Right lobe of liver (tissue), 6 donors: ENCODE measurements at places on chromosomes 1 and 21. TPM values are rescaled to one million over a fixed set of nuclear protein-coding genes. Genes with fewer than 3 reads are reported as not detected.

COL16A1 gene
- total RNA-seq: 3.5 TPM

CFHR2 gene
- 446 TPM for total RNA-seq

SAMSN1 gene
- 7.4 TPM for total RNA-seq

IFNLR1 gene
- total RNA-seq: 3.4 TPM

FOXO6 gene
- 0.54 TPM for total RNA-seq

LAD1 gene
- 23.8 TPM for total RNA-seq

KIF26B gene
- total RNA-seq: 0.31 TPM

SLC1A7 gene
- 1.3 TPM for total RNA-seq

DNA sequence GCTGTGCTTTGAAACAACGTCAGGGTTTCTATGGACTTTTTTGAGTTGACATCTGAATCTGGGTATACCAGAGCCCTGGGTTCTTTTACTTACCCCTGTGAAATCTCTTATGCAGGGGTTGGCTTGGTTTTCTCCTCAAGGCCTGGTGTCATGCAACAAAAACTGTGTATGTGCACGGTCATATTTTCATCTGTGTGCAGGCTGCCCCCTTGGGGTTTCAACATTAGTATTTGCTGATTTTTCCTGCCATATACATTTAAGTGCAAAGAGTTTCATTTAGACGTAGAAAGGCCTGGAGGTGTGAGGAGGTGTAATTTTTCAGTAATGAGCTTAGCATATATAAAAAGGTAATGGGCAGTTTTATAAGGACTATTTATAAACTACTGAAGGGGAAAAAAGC, 22.0 kb upstream of the ZBTB18 start:
- DNase-seq: no peak

- DNase-seq: no peak
Measured at GRCh38 chr1:16260814-16261213, 23.8 kb upstream of the CPLANE2 start.

DNA sequence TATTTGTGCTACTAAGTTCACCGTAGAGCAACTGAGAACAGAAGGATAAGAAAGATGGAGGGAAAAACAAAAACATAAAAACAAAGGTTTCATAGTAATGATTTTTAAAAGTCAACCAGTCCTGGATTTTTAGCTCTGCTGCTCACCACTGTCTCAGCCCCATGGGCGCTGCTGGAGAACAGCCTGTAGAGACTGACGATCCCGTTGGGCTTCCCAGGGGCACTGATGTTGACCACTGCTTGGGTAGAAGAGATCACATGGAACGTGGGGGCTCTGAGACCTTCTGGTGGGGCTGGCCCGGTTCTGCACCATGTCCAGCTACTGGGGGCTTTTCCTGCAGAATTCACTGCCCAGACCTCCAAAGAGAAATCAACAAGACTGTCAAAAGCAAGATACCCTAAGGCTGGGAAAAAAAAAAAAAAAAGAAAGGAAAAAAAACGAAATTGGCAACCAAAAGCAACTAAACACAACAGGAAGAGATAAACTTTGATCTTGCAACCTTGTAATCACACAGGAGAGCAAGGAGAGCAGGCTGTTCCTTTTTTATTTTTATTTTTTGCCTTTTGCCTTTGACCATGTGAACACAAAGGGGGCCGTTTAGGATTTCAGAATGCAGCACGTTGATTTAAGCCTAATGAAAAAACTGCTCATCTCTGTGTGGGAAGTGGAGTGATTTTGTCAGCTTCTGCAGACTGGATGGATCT, 83.5 kb downstream of the KCTD3 start:
- DNase-seq: no peak

GRCh38 chr1:25616095-25616986, at the start of gene MAN1C1:
Gene MAN1C1 (plus strand): TSS chr1:25616791. CDS start chr1:25617798, 1,007 bp downstream.
- DNase-seq: peak; percentile 92

DNA sequence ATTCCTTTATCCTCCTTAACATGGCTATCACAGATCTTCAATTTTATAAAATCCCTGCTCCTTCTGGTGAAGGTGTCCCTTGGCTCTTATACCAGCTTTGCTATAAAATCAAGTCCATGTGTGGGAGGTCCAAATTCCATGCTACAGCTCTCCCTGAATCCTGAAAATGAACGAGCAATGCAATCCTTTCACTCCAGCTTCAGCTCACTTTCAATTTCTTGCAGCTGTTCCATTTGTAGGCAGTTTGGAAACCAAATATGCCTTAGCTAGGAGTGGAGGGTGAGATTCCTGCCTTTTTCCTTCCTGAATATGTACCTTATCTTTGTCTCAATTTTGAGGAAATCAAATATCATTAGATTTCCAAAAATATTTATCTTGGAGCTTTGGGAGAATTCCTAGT, 402.6 kb downstream of the TTLL7 start:
- no peak for DNase-seq

GRCh38 chr1:48309564-48310082, 87.1 kb downstream of the SLC5A9 start:
- DNase-seq: no peak

DNA sequence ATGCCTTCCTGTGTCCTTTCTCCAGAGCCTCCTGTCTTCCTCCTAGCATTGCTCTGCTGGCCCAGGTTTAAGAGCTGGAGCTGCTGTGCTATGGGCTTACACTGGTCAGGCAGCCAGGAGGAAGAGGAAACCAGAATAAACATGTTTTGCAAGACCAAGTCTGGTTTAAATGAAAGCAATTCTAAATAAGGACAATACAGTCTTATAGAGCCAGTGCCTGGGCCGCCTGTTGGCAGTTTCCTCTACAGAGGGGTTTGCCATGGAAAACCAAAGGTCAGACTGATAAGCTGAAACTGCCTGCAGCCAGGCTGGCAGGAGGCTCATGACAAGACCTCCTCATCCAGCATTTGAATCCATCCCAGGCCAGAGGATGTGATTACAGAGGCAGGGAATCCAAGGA, 92.9 kb upstream of the FGGY start:
- DNase-seq: peak; percentile 79

DNA sequence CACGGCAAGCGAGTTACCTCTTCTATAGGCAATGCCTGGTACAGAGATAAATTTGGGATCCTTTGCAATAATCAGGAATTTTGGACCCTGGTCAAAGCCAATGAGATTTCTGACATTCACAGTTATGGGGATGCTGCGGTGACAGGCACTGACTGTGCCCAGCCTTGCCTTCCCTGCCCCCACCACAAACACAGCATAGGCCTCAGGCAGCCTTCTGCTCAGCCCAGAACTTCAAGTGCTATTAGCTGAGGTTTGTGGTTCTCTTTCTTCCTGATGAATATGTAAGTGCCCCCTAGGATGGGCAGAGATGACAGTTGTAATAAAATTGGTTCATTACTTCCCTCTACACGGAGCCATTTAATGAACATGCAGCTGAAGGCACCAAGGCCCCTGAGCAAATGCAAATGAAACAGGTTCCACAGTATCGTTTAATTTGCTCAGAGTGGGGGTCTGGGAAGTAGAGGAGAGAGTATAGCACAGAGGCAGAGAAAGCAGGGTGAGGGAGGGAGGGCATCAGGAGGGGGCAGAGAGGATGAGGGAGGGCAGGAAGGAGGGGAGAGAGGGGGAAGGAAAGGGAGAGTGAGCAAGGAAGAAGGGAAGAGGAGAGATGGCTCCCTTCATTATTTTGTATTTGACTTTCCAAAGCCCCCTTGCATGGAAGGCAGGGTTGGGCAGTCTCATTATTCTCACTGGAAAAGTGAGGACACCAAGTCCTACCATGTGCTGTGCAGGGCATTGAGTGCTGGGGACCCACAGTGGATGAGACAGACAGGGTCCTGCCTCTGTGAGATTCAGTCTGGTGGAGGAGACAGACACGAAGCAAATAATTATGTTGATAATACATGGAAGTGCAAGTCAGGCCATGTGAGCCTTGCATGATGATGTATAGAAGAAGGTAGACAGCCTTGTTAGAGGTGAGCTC, 513.0 kb downstream of the PTPRU start:
- no peak for DNase-seq

DNA sequence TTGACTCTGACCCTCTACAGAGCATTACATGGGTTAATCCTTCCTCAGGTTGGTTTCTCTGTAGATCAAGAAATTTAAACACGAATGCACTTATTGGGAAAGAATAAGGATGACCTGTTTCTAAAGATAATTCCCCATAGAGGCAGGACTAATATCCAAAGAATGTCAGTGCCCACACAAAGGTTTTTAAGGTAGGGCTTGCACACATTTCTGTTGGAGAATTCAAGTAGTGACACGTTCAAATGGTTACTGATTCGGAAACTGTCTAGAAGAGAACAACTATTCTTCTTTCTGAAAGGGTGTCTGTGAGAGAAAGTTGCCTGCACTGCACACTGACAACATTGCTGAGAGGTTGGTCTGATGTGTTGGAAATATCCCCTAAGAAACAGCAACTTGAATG, 167.3 kb downstream of the ZNF326 start:
- no peak for DNase-seq

DNA sequence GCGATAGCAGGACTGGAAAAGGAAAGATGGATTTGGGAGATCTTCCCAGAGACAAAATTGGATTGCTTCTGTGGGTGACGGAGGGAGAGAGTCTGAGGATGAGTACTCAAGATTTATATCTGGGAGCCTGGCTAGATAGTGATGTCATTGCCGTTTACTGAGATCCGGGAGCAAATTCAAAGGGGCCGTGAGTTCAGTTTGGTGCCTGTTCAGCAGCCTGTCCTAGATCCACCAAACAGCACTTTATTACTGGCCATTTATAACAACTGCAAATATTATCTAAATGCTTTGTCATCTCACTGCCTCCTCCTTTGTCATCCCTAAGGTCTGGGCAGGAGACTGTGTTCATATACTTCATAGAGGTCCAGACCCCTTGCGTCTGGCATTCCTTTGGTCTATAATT, 29.2 kb downstream of the MAPKAPK2 start:
- no peak for DNase-seq

- no peak for DNase-seq
Measured at GRCh38 chr21:45089964-45090363, 15.6 kb downstream of the ADARB1 start.

DNA sequence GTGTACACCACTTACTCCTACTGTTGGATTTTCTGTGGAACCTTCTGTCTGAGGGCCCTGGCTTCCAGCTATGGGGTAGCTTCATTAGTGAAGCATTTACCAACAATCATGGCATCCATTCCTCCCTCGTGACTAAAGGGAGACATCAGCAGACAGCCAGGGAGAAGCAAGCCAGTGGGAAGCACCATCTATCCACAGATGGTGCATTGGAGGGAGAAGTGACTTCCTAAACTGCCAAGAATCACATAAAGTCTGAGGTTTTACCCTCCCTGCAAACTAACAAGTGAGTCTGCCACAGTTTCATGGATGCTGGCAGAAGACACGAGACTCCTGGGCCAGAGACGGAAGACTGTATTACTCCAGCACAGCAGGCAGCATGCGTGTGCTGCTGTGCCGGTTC, 31.4 kb downstream of the UMODL1 start:
- no peak for DNase-seq

GRCh38 chr21:37800057-37800455, 116.2 kb downstream of the KCNJ6 start:
- no peak for DNase-seq

DNA sequence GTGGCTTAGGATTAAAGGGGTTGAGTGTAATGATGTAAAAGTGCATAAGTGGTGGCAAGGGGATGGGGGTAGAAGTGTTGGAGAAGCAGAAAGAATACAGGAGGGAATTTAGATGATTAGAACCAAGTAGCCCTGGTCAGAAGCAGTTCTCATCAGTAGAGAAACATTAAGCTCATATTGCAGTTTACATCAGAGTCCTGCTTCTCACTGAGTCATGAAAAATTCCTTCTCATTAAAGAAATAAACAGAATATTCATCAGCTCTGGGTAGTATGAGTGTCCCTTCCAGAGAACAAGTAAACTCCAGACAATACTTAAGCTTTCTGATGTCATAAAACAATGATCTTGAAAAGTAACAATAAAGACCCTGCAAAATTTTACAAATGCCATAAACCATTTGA, 36.5 kb downstream of the LRRIQ3 start:
- DNase-seq: no peak

DNA sequence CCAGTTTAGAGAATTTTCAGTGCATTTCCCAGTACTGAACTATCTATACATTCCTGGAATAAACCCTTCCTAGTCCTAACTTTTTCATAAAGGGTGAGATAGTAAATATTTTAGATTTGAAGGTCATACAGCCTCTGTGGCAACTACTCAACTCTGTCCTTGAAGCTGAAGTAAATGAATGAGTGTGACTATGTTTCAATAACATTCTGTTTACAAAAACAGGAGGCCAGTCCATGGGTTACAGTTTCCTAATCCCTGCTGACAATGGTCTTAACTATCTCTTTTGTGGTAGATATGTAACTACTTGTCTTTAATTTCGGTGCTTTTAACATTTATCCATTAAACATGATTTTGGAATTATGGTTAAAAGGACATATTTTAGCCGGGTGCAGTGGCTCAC, 4.3 kb downstream of the ZNF684 start:
- no peak for DNase-seq

DNA sequence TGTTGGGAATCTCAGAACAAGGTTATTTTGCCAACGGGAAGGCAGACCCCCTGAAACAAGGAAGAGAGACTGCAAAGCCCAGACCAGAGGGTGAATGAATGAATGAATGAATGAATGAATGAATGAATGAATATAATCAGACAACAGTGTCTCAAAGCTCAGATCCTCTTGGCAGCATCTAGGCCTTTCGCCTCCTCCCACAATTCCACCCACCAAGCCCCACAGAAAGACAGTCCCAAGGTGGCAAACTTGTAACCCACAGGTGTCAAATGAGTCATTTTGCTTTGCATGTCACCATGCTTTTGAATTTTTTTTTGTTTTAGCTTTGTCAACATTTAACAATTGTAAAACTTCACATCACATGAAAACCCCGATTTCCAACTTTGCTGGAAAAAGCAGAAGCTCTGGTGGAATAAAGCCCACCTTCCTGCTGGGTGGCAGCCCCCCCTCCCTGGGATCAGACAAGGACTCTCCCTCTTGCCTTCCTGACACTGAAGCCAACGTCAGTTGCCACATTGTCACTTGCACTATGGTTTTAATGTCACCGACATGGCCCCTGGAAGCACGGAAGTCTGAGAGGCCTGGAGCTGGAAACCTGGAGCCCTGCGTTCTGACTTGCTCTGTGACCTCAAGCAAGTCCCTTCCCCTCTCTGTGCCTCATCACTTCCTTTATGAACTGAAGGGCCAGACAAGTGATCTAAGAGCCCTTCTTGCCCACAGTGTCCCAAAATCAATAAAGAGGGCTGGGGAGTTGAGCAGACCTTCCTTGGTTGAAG, 134.6 kb upstream of the RUNX3 start:
- DNase-seq: no peak

- DNase-seq: no peak
Measured at GRCh38 chr1:198761859-198762616, 123.2 kb downstream of the PTPRC start.

- no peak for DNase-seq
Measured at GRCh38 chr1:57431400-57431799, 7.5 kb upstream of the DAB1 start.

- DNase-seq: no peak
Measured at GRCh38 chr1:175537571-175537970, 205.8 kb downstream of the TNR start.
